IPS-NIHi11 (cell line): ENCODE measurements at places on chromosomes 3 and 15.

DNA sequence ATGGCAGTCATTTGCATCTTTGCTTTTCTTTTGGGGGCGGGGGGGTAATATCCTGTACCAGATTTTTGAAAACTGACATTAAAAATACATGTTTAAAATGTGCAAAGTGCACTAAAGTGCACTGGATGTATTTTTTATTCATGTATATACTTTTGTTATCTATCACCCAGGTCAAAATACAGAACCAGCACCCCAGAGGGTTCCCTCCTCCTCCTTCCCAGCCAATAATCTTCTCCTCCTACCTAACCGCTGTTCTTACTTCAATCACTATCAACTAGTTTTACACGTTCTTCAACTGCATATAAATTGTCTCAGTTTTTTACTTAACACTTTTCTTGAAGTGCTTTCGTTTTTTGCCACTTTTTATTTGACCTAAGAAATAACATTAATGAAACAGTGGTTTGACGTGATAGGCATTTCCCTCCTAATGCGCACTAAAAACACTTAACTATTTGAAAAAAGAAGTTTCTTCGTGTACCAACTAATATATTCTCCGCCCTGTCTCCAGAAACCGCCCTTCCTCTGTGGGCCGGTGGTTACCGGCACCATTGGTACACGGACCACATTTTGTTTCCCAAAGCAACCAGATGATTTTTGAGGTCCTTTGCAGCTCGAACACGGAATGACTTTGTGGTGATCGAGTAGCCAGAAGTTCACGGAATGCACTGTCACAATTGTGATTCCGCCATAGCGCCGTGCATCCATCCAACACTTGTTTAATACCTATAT, 836 bp upstream of the AKAP13 start:
- no peak for DNase-seq

- no peak for DNase-seq
Observed at GRCh38 chr3:144875211-144875610, 903.6 kb downstream of the DIPK2A start.

- no peak for DNase-seq
Observed at GRCh38 chr3:178805741-178806140, 265.9 kb downstream of the ZMAT3 start.

DNA sequence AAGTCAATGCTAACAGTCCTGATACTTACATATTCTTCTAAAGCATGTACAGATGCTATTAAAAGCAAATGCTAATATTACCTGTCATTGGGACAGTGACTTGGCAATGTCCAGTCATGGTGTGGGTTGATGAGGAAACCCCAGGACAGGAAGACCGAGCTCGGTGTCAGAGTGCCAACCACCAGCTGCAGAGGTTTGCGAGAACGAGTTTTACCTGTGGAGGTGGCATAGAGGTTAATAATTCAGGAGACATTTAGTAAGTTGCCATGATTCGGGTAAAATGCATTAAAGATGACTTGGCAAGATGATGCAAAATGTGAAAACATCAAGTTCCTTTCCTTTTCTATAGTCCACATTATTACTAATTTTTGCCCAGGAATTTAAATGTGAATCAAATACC, 94.5 kb downstream of the ABI3BP start:
- DNase-seq, result no peak

DNA sequence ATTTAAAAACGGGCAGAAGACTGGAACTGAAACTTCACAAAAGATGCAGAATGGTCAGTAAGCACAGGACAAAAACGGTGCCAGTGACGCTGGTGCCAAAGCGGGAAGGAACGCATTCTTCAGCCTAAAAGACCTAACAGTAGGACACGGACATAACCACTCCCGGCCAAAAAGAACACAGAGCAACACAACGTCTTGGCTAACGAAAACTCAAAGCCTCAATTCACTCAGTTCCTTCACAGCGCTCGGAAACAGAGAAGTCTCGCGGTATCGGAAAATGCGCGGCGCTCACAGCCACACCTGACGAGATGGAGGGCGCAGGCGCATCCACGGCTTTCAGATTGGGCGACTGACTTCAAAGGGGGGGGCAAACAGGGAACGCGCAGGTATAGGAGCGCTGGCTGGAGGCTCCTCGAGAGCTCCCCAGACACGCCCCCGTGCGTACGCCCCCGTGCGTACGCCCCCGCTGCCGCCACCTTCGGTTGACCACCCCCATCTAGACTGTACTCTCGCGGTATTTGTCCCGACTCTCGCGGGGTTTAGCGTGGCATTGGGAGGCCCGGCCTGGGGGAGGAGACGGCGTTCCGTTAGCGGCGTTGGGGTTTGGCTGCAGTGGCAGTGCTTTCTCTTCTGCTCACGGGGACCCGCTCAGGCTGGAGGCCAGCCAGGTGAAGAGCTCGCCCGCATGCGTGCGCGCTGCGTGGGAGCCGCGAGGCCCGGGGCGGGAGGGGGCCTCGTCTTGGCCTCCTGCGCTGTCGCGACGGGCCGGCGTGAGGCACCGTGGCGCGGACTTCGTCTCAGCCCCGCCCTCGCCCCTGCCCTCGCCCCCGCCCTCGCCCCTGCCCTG, at the start of gene NKTR:
NKTR (plus strand) TSS at position 576 of the 847 bp plus-strand sequence. CDS start 321 bp downstream, outside the sequence.
- DNase-seq, result peak; percentile 91

- no peak for DNase-seq
Observed at GRCh38 chr3:65761446-65762234, 277.1 kb downstream of the MAGI1 start.

DNA sequence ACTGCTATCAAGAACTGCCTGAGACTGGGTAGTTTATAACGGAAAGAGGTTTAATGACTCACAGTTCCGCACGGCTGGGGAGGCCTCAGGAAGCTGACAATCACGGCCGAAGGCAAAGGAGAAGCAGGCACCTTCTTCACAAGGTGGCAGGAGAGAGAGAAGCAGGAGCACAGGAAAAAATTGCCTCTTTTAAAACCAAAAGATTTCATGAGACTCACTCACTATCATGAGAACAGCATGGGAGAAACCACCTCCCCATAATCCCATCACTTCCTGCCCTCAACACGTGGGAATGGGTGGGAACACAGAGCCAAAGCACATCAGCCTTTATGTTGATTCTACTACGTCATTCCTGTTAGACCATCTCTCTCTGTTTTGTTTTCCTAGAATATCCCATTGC, 650.9 kb upstream of the SEMA6D start:
- DNase-seq, result no peak

DNA sequence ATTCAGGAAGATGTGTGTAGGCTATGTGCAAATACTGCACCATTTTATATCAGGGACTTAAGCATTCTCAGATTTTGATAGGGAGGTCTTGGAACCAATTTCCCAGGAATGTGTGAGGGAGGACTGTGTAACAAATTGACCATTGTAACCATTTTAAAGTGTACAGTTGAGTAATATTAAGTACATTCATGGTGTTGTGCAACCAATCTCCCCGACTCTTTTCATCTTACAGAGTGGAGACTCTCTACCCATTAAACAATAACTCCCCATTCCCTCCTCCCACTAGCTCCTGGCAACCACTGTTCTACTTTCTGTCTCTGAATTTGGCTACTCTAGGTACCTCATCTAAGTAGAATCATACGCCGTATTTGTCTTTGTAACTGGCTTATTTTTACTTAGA, 5.1 kb downstream of the RCN2 start:
- DNase-seq, result no peak

- DNase-seq, result no peak
Observed at GRCh38 chr3:107993771-107994170, 97.1 kb downstream of the CD47 start.

GRCh38 chr3:32313723-32314473, 75.4 kb downstream of the CMTM8 start:
- DNase-seq, result no peak

GRCh38 chr3:30602946-30603345, 3.5 kb upstream of the TGFBR2 start:
- DNase-seq, result no peak

DNA sequence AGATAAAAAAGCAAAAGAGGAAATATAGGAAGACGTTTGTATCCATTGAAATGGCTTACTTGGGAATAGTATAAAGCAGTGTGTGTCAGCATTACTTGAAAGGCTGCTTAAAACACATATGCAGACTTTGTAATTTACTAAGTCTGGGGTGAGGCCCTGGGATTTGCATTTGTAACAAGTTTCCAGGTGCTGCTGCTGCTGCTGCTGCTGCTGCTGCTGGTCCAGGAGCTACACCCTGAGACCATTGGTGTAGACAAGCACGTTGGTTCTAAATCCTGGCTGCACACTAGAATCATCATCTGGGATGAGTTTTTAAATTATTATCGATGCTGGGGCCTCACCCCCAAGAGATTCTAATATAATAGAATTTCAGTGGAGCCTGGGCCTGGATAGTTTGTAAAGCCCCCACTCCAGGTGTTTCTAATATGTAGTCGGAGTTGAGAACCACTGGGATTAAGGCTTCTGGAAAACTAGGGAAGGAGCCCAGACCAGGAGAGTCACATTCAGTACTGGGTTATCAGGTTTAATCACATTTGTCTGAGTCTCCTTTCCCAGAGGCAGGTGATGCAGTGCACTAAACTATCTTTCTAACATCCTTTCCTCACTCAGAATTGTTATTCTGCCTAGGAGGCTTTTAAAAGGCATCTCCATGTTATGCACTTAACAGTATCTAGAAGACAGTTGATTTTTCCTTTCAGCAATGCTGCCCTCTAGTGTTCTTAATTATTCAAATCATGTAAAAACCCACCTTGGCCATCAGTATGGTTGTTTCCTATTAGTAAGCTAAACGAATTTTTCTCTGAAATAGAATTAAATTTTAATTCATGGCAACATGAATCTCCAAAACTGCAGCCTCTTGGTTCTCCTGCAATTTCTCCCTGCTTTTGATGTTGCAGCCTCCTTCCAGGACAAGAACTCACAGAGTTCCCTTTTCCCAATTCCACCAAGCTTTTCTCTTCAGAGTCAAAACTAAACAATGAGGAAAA, 45.4 kb downstream of the SSR3 start:
- peak; percentile 67 for DNase-seq

GRCh38 chr3:97744289-97744688, 20.3 kb upstream of the ARL6 start:
- DNase-seq, result no peak

DNA sequence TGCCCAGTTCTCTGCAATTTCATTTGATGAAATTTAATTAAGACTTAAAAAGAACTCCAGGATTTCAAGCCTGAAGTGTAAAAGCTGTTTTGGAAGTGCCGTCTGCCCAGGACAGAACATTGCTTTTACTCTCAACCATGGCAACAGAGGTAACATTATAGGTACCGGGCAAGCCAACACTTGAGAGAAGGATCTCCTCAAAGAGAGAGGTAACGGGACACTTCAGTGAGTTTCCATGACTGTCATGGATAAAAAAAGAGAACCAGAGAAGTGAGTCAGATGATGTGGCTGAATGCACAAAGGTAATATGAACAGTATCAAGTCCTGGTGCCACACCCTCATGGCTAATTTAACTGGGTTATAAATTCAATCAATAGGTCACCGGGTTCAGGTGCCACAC, 130.2 kb upstream of the LMOD3 start:
- DNase-seq, result no peak

DNA sequence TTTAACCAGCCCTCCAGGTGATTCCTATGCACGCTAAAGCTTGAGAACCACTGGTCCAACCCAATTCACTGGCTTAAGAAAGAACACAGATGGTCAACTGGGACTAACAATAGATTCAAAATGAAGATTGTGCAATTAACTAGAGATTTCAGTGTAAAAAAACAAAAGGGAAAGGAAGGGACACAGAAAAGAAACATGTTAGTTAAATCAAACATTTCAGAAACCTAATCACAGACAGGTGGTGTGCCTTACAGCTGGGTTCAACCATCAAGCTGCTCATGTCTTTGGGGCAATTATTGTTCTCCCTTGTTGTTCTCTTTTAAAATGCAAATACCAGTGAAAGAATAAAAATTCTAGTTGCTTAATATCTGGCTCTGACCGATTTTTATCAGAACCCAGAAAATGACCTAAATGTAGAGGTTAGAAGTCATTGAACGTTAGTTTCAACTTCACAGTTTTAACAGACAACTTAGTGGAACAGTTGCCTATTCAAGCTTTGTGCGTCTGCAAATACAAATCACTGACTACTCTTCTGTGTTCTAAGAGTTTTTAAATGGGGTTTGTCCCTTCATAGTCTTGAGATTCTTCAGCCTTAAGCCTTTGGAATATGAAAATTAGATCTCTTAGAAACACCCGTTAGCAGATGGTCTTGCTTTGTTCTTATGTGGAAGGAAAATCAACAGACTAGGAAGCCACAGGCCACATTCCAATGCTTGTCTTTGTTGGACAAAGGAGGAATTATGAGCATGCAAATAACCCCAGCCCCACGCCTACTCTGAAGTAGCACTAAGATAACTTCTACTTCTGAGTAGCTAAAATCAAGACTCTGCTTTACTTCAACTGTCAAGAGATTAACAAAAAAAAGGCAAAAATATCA, 223.4 kb downstream of the ATP8B4 start:
- DNase-seq, result peak; percentile 32
